ENCODE measurements at places on chromosomes 5 and 9. TPM values are rescaled to one million over a fixed set of nuclear protein-coding genes. Genes with fewer than 3 reads are reported as not detected.
A peak's percentile ranks its signal among the peaks of the same experiment; 100 is the strongest.

GRCh38 chr5:1523793-1524480 is at the start of gene LPCAT1:
Gene LPCAT1, minus strand, starts transcription at chr5:1523960. Its CDS starts 116 bp downstream, at chr5:1523844.
- peaks cover 33% of the 10 kb centered on the region for H3K4me1 ChIP-seq
- peak within 1 kb of the TSS; percentile 54 for H3K27ac ChIP-seq
- peaks cover 21% of the 10 kb centered on the region for H3K36me3 ChIP-seq
- DNase-seq = peak; percentile 78
- peak within 1 kb of the TSS; percentile 76 for H3K4me3 ChIP-seq

Gene NRARP
- total RNA-seq = 0.71 TPM

DNA sequence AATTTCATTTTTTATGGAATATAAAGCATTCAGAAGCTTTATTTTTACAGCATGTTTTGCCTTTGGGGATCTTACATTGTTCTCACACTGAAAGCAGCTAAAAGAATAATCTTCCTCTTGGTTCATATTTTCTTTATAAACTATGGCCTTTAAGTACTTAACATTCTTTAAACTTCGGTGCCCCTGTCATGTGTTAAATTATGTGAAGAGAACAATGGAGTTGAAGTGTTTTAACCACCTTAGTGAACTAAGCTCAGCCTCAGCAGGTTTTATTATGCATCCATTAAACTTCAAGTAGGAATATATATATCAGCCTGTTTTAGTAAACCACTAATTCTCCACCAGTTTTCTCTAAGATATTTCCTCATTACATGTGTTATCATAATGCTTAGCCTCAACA is 371.4 kb upstream of the CDH18 start:
- H3K36me3 ChIP-seq = no peaks in the 10 kb centered on the region
- no peaks in the 10 kb centered on the region for H3K4me1 ChIP-seq
- H3K4me3 ChIP-seq = no peak overlapping the region
- no peak for DNase-seq
- H3K27ac ChIP-seq = no peak overlapping the region

DNA sequence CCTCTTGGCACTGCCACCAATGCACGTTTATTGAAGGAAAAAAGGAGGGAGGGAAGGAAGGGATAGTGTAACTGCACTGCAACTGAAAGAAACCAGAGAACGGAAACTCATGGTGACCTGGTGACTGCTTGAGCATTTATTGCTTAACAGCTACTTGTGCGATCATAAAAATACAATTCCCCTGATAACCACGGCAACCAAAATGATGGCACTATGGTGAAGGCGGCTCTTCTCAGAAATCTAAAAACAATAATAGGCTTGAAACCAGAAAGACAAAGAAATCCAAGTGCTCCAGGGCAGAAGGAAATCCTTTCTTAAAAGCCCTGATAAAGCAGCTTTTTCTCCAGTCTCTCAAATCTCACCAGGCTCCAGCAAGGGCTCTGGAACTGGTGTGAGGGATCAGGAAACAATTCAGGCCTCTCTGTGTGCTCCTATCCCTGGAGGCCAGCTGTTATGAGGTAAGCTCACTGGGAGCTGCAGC is 1.9 kb downstream of the FBXO10 start:
- peaks cover 5% of the 10 kb centered on the region for H3K27me3 ChIP-seq
- H3K27ac ChIP-seq = no peak overlapping the region
- no peak for DNase-seq
- H3K4me1 ChIP-seq = peaks cover 20% of the 10 kb centered on the region
